ENCODE measurements at places on chromosomes 5 and 9. TPM values are rescaled to one million over a fixed set of nuclear protein-coding genes. Genes with fewer than 3 reads are reported as not detected.

F2RL1 gene
- total RNA-seq: 1.3 TPM

IL9 gene
- not detected for total RNA-seq

FCHSD1 gene
- total RNA-seq: 12.0 TPM

ZNF474 gene
- 0.33 TPM for total RNA-seq

CARD6 gene
- 5.4 TPM for total RNA-seq

DNA sequence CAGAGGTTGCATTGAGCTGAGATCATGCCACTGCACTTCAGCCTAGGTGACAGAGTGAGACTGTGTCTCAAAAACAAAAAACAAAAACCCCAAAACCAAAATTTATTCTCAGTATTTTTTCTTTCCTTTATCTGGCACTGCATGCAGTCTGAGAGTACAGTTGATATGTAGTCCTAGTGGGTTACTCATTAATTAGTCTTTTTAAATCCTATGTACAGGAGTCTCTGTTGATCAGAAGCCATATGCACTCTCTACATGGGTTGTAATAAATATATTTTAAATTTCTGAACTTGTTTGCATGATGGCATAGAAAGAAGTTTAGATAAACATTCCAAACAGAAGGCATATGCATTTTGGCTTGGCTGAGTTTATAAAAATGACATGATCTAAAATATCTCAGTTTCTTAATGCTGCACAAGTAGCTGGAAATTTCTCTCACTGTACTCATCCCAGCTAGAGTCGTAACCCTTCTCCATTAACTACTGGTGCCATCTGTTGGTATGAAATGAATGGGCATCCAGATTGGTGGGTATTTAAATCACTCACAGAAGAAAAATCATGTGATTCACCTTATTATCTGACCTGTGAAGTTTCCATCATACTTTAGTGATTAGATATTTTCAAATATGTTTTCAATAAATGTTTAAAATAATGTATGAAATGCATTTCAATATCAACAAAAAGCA lies 284.8 kb downstream of the CTNND2 start:
- H3K36me3 ChIP-seq: no peaks in the 10 kb centered on the region
- no peak for DNase-seq
- H3K4me3 ChIP-seq: no peak overlapping the region
- no peak overlapping the region for H3K27ac ChIP-seq
- no peaks in the 10 kb centered on the region for H3K4me1 ChIP-seq
- no peaks in the 10 kb centered on the region for H3K27me3 ChIP-seq

- no peak overlapping the region for H3K4me3 ChIP-seq
- H3K4me1 ChIP-seq: peaks cover 14% of the 10 kb centered on the region
- H3K36me3 ChIP-seq: no peaks in the 10 kb centered on the region
- H3K27me3 ChIP-seq: no peaks in the 10 kb centered on the region
Observed at GRCh38 chr5:1184163-1184470, 17.3 kb upstream of the SLC6A19 start.
